Cardiac fibroblast (primary cell): ENCODE measurements at places on chromosomes 6 and 20.

GRCh38 chr20:64140956-64141355 lies 23.3 kb upstream of the MYT1 start:
- DNase-seq = no peak

DNA sequence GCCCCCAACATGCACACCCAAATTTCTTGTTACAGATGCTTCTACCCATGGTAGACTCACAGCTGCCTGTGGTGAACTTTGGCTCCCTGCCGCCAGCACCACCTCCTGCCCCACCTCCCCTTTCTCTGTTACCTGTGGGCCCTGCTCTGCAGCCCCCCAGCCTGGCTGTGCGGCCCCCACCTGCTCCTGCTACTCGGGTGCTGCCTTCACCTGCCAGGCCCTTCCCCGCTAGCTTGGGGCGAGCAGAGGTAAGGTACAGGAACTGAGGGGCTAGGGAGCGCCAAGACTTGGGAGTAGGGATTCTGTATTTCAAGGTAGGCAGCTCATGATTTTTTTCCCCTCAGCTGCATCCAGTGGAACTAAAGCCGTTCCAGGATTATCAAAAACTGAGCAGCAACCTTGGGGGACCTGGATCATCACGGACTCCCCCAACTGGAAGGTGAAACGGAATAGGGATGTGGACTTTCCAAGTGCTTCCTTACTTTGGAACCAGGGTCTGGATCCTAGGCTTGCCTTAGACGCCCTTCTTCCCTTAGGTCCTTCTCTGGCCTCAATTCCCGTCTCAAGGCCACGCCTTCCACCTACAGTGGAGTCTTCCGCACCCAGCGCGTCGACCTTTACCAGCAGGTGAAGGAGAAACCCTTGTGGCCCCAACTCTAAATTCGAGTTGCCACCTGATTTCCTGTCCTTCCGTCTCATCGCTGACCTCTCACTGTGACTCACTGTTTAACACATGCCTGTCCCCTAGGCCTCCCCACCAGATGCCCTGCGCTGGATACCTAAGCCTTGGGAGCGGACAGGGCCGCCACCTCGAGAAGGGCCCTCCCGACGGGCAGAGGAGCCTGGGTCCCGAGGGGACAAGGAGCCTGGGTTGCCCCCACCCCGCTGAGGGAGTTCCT lies 15.5 kb downstream of the BAG6 start:
- no peak for DNase-seq

DNA sequence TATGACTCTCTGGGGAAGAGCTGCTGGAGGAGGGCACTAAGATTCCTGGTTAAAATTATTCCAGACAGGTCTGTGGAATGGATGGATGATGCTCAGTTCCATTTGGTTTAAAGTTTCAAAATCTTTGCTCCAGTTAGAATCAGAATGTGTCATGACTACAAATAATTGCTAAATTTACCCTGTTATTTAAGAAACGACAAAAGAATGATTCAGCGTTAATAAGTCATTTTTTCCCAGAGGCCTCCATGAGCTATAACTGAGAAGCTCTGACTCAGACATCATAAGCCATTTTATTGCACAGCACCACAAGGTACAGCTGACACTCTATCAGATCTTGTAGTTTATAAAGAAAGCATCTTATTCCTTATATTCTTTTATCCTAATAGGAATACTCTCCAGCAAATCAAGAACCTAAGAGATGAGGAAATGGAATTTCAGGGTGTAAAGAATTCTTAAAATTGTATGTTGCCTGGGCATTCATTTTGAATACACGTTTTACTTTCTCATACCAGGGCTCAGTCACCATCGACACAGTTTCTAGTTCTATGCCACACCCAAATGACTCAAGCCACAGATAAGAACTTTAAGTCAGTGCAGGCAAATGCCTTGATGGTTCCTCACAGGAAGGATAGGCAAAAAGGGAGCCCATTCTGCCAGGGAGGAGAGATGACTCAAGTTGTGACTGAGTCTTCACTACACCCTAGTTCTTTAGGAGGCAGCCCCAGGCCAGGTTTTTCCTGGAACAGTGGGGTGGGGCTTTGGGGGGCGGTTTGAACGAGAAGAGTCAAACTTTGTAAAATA lies 636.0 kb downstream of the MMUT start:
- peak; percentile 99 for DNase-seq

DNA sequence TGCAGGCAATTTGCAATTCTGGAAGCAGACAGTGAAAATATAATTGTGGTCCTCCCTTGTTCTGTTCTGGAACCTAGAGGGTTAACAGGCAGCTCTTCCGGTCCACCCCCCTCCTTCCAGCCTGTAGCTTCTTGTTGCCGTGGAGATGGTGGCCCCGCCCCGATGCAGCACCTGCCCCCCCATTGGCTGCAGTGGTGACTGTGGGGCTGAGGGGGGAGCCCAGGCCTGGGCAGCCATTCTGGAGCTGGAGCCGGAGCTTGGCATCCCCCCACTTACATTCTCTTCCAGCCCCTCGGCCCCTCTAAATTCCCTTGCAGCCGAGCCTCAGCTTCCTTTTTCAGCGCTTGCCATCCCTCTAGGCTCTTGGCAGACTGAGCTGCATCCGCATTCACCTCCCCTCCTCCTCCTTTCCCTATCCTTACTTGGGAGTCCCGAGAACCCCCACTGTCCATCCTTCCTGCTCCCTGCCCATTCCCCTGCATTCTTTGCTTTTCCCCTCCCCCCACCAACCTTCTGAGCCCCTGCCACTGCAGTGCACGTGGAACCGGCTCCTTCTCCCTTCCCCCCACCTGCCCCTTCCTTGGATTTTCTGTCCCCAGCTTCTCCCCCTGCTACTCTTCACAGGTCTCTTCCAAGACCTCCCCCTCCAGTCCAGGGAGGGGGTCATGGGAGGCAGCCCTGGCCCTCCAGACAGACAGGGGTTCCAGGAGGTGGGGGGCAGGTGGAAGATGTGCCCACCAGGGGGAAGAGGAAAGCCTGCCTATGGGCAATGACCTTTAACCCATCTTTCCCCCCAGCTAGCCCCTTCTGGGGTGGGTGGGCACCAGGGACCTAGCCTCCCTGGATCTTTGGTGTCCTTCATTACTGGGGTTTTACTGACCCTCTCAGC lies 11.4 kb downstream of the SYNGAP1 start:
- peak; percentile 63 for DNase-seq

DNA sequence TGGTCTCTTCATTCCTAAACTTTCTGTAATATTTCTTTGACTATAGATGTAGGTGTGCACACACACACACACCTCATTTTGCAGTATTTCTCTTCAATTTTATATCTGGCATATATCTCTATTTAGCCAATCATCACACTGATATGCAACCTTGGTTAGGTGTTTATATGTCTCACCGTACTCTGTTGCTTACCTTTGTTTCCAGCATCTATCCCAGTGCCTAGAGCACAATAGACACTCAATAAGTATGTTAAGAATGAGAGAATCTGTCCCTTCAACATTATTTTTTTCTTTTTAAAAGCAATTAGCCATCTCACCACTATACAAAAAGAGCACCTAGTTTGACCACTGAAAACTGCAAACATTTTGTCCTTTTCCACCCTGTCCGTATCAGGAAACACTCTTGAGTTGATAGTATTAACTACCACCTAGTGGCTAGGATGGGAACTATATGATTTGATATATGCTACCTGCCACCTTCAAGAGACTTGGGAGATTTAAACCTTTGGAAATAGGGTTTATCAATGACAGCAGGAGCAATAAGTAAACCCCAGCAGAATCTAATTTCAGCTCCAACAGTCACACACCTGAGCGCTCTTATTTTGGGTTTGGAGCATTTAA lies 48.7 kb upstream of the RSPO3 start:
- DNase-seq = peak; percentile 70

DNA sequence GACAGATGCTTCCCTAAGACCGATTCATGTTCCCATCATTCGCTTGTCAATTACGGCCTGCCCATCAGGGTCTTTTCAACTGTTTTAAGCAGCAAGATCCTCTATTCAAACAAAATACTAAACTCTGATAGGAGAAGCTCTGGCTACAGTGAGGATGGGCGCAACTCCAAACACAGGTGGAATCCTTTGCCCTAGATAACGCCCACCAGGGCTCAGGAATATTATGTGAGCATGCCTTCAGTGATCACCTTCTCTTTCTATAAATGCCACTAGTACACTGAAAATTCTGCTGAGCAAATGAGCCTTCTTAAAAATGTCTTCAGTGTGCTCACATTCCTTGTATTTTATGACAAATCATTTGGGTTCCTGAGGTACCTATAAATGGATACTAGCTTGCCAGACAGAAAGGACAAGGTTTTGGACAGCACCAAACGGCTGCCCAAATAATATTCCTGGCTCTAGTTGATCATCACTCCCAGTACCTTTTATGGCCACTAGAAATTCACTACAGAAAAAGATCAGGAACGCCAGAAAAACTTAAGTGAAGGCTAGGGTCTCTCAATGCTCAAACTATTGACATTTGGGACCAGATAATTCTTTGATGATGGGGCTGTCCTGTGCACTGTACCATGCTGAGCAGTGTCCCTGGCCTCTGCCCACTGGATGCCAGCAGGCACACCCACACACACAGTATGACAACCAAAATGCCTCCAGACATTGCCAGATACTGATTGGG lies 13.1 kb downstream of the ZNF217 start:
- DNase-seq = no peak
